NCI-H345 (cell line): ENCODE measurements at places on chromosomes 4 and X.

DNA sequence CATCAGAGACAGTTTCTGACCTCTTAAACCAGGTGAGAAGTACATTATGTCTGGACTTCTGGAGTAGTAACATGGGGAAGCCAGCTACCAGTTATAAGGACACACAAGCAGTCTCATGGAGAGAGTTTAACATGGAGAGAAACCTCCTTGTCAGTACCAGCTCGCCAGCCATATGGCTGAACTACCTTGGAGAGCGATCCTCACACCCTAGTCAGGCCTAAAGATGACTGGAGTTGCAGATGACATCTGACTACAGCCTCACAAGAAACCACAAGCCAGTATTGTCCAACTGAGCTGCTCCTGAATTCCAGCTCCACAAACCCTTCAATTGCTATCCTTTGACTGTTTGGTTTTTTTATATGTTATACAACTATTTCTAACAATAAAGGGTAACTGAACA, 49.8 kb downstream of the PDHA2 start:
- no peak for DNase-seq

- DNase-seq, result no peak
These were observed 1073.7 kb downstream of the PDHA2 start for GRCh38 chr4:96913441-96914080.

DNA sequence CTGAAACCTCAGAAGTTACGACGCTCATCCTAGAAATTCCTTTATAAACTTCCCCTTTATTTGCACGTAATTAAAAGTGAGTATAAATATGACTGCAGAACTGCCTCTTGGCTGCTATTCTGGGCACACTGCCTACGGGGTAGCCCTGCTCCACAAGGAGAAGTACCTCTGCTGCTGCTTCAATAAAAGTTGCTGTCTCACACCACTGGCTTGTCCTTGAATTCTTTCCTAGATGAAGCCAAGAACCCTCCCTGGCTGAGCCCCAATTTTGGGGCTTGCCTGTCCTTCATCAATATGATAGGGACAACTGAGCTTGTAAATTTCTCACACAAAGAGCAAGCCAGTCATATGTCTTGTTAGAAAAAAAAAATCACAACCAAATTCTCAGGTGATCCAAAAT, 115.8 kb downstream of the VEGFC start:
- DNase-seq, result no peak

DNA sequence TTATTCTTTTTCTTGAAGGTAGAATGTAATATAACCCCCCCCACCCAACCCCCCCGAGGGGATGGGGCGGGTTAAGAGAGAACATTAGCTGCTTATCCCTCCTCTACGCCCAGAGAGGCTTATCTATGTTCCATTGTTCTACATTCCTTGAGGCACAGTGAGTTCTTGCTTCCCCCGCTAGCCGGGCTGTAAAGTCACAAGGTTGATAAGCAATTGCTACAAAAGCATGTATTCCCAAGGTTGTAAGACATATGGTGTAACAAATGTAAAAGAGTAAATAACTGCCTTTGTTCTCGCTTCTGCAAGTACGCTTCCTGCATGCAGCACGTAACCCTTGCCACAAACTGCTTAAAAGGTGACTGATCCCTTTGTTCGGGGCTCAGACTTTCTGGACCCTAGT, 8.2 kb downstream of the DCAF8L2 start:
- no peak for DNase-seq

DNA sequence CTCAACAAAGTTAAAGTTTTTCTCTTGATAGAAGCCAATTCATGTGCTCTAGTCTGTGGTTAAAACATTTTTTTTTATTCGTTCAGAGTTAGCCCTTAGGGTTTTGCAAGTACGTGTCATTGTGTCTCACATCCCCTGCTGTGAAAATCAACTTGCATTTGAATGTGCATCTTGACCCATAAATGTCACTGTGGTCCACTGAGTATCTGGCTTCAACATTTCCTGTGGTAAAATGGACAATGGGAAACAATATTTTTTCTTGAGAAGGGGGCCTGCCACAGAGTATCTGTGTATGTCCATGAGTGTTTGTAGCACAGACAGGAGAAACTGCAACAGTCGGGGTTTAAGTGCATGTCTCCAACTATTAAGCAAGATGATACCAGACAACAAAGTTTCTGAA, 554.8 kb upstream of the TENM3 start:
- no peak for DNase-seq

DNA sequence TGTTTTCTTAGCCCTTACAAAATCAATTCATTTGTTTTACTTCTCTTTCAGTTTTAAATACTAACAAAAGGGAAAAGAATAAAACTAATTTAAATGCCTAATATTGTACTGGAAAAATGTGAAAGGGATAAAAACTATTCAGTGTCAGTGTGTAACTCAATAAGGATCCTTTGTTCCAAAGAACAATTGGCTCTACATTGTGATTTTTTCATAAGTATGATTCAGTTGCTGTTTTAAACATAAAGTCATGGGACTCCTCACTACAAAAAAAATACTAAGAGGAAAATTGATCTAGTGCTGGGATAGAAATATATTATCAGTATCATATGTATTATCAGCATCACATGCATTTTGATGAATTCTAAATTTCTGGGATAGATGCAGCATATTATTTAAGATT, 199.4 kb upstream of the TRAM1L1 start:
- no peak for DNase-seq

- DNase-seq, result no peak
These were observed 23.7 kb downstream of the CC2D2A start for GRCh38 chr4:15493411-15493810.

- DNase-seq, result no peak
These were observed 1142.2 kb downstream of the ARAP2 start for GRCh38 chr4:35102066-35102465.

DNA sequence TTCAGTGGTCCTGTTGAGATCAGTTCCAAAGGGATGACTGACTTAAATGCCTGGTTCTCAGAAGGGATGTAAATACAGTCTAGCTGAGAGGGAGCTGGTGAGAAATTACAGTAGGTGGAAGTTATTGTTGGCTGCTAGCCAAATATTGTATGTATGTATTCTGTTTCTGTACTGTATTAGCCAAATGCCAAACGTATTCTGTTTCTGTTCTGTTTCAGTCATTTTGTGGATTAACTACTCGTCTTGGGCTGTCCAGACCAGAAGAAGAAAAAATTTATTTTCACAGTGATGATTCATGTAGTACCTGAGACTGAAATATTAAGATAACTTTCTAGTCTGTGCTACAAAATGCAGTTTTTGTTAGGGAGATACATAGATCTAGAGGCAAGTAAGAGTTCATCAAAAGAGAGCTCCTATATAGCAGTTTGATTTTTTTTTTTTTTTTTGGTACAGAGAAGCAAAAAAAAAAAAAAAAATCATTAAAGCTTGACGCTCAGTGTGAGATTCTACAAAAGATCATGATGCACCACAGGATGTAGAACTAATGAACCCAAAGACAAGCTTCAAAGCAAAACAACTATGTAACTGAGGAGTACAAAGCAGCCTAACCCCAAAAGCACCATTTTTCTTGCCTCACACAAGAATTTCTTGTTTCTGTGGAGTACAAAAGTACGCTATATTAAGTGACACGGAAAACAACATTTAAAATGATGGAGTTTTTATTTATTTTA, 54.8 kb downstream of the CASP6 start:
- DNase-seq, result no peak

DNA sequence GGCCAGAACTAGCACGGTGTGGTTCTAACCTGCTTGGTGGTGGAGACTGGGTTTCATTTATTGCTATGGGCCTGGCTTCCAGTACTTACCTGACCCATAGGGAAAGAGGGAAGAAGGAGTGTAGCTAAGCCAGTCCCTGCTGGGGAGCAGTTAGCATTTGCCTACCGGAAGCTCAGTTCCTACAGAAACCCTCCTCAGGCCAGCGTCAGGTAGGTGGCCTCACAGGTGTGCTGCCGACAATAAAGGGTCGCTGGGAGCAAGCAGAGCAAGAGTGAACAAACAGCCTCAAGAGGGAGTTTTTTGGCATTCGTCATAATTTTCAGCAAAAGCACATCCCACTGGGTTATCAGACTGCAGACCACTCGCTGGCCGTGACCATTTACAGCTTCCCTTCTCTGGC, 740.6 kb upstream of the TENM3 start:
- DNase-seq, result no peak

- no peak for DNase-seq
These were observed 15.1 kb downstream of the DGKQ start for GRCh38 chr4:958314-958665.

DNA sequence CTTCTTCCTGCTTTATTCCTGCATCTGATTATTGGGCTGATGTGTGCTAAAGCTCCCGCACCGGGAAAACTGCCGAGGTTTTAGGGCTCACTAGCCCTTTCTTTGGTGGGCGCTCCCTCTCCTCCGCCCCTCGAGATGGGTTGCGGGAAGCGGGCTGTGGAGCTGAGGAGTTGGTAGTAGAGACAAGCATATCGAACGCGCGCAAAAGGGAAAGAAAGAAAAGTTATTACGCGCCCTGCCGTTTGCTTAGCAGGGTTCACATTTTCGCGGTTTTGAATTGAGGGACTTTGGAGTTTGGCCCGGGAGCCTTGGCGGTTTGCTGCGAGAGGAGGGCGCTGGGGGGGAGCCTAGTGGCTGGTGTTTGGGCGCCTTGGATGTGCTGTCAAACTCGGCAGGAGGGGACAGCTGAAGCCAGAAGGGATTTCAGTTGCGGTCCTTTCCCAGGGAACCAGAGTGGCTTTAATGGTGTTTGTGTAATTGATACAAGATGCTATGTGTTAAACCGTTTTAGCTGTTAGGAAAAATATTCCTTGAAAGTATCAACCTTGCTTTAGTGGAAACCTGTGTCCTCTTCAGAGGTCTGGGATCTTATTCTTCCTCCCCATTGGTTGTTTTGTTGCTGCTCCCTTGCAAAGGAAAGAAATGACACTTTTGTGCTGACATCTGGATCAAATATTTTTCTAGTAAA, 1.1 kb downstream of the GAB1 start:
- DNase-seq, result no peak

DNA sequence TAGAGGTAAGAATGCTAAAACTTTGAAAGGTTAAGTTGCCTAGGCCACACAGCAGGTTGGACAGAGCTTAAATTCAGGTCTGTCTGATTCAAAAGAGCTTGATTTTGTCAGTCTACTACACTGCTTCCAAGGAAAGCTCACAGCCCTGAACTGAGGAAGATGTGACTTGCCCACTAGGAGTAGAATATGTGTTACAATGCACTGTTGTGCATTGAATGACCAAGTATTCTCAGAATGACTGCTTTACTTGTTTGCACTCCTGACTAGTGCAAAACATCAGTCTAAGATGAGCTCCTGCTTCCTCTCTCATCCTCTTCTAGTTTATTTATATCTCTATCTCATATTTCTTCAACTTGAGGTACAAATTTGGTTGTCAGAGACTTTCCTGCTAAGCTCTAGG, 56.2 kb downstream of the AWAT2 start:
- DNase-seq, result no peak

GRCh38 chrX:23008431-23009099, 8.8 kb downstream of the DDX53 start:
- DNase-seq, result peak; percentile 3

- no peak for DNase-seq
These were observed 8.5 kb upstream of the BMP3 start for GRCh38 chr4:81021981-81022380.

GRCh38 chrX:40173143-40174000, 75.6 kb upstream of the BCOR start:
- no peak for DNase-seq

DNA sequence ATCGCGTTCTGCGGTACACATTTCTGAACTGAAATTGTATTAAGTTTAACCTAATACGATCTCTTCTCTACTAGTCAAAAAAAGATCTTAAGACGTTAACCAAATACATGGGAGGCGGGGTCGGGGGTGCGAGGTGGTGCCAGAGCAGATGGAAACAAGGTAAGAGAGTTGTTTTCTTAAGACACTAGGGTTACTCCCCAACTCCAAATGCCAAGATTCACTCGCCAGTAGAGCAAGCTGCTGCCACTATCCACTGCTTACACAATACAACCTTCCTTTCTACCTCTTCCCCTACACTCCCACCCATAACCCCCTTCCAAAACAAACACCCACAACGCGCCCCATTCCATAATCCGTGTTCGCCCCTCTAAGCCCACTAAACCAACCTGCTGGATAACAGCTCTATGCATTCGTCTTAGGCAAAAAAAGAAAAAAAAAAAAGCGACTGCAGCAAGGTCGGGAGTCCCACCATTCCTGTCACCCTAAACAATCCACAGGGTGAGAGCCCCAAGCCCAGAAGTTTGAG, 1.3 kb downstream of the LCORL start:
- no peak for DNase-seq

- no peak for DNase-seq
These were observed 17.1 kb downstream of the DAPP1 start for GRCh38 chr4:99833756-99834155.

DNA sequence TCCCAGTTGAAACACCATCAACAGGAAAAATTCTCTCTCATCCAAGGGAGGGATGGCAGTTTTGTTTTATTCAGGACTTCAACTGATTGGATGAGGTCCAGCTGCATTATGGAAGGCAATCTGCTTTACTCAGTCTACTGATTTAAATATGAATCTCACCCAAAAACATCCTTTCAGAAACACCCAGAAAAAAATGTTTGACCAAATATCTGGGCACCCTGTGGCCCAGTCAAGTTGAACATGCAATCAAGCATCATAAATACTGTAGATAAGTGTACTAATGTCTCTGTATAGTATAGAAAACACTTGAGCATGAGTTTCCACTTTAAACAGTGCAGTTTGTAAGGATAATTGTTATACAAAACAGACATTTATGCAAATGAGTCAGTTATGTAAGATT, 753.2 kb downstream of the ARAP2 start:
- no peak for DNase-seq

DNA sequence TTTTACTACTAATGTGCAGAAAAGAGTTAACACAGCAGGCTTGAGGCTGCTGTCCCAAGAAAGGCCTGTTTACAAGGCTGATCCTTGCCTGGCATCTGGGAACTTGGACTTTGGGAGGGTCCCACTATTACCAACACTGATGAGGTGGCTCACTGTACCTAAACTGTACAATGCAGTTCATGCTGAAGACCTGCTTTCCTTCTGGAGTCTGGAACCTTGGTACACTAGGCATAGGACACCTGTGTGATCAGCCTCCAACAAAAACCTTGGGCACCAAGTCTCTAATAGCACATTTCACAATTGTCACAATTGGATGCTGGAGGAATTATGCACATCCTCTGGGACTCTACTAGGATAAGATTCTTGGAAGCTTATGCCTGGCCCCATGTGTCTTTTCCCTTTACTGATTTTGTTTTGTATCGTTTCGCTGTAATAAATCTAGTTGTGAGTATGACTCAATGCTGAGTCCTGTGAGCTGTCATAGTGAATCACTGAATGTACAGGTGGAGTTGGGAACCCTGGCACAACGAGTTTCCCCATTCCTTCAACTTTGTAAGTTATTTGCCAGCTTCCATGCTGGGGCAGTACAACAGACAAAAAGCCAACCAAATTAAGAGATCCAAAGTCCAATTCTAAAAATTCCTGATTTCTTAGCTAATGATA, 45.9 kb downstream of the TEC start:
- DNase-seq, result no peak

GRCh38 chrX:23871905-23872546, 35.7 kb downstream of the APOO start:
- no peak for DNase-seq
